ENCODE measurements at places on chromosomes 5 and 9.

- no peak for DNase-seq
Measured at GRCh38 chr5:16579142-16579847, 37.5 kb downstream of the RETREG1 start.

DNA sequence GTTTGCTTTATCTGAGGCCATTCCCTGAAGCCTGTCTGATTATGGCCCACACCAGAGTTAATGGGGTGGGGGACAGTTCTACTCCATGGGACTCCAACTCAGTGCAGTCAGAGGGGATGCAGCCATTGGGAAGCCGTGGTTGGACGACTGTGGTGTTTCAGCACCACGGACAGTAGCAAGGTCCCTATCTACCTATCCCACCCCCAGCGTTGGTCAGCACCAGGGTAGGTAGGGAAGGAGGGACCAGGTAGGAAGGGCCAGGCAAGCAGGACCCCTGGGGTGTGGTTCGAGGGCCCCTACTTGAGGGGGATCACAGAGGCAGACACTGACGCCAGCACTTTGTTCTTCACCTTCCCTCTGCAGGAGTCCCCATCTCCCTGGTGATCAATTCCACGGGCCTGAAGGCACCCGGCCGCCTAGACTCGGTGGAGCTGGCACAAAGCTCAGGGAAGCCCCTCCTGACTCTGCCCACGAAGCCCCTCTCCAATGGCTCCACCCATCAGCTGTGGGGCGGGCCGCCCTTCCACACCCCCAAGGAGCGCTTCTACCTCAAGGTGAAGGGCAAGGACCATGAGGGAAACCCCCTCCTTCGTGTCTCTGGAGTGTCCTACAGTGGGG lies 33.2 kb downstream of the HMCN2 start:
- DNase-seq = no peak

GRCh38 chr9:83649080-83649479 lies 26.1 kb downstream of the IDNK start:
- DNase-seq = peak; percentile 88

DNA sequence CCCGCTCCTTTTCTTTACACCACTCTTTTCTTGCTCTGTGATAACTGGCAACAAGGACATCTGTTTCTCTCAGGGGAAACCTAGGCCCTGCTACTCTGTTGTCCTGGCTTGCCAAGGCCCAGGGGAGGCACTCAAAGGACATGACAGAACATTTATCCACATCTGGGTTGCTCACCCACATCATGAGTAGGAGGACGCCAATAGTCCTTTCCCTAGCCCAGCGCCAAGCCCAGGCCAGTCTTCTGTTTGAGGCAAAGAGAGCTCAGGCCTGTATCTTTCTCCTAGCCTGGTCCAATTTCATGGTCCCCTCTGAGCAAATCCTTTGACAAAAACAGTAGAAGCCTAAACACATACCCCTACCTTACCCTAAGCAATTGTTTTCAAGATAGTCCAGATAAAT lies 366.8 kb upstream of the SGCD start:
- DNase-seq = no peak

GRCh38 chr9:4592886-4593285 lies 69.2 kb upstream of the PLPP6 start:
- no peak for DNase-seq
